ENCODE measurements at places on chromosomes 16 and 17. TPM values are rescaled to one million over a fixed set of nuclear protein-coding genes. Genes with fewer than 3 reads are reported as not detected.
A peak's percentile ranks its signal among the peaks of the same experiment; 100 is the strongest.

DNA sequence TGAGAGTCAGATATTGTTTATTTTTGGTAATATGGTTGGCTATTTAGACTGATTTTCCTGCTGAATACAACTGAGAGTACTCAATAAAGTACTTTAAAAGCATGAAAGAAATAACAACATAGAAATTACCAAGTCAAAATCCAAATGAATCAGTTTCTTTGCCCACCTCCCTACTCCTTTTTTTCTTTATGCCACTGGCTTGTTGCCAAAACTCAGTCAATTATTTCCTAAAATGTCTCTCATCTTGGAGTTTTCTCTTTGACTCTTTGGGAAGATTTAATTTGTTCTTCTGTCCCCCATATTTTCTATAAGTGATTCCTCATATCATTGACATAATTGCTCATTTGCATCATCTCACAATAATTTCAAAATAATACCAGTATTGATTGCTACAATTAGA lies 2.6 kb upstream of the OMG start:
- no peak for DNase-seq

DNA sequence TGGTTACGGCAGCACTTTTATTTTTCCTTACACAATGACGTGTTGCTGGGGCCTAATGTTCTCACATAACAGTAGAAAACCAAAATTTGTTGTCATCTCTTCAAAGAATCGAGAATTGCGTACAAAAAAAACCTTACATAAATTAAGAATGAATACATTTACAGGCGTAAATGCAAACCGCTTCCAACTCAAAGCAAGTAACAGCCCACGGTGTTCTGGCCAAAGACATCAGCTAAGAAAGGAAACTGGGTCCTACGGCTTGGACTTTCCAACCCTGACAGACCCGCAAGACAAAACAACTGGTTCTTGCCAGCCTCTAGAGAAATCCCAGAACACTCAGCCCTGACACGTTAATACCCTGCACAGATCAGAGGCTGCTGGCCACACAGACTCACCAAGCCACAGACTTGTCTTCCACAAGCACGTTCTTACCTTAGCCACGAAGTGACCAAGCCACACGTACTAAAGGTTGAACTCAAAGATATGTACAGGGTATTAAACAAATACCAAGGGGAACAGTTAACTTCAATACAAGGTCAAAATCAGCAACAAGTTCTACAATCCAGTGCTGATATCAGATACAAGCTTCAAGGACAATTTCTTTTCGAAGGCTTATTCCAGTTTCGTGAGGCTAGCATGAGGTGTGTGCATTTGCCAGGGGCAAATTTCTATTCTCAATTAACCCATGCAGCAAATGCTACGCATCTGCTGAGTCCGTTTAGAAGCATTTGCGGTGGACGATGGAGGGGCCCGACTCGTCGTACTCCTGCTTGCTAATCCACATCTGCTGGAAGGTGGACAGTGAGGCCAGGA lies 2.4 kb downstream of the ACTG1 start:
- peak; percentile 29 for DNase-seq

- DNase-seq = peak; percentile 30
These were observed 197.7 kb upstream of the CIBAR2 start for GRCh38 chr16:85309656-85310587.

- DNase-seq = no peak
These were observed 26.6 kb downstream of the AIPL1 start for GRCh38 chr17:6408276-6408675.

DNA sequence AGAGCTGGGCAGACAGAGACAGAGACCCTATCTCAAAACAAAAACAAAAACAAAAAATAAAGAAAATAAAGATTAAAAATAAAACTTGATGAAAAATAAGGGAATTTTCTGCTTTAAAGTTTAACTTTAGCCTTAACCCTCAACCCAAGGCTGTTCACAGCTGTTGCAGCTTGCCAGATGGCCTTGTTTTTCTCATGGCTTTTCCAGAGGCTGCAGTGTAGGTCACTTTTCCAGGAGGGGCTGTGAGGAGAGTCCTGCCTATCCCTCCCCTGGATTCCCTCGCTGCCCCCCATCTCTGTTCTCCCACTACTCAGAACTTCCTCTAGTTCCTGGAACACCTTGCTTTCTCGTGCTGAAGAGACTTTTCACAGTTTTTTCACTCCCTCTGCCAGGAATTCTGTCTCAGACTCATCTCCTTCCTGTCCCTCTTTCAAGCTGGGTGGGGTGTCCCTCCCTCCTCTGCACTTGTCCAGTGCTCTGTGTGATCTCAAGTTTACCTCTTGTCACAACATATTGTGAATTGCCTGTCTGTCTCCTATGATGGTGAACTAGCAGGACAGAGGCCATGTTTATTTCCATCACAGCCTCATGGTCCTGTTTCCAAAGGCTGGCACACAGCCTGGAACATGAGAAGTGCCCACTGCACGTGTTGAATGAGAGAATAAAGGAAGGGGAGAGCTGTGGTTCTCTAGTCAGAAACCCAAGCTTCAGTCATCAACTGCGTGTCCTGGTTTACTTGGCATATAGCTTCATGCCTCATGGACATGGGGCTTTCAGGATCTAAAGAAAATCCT lies 69.9 kb upstream of the MSI2 start:
- DNase-seq = no peak

DNA sequence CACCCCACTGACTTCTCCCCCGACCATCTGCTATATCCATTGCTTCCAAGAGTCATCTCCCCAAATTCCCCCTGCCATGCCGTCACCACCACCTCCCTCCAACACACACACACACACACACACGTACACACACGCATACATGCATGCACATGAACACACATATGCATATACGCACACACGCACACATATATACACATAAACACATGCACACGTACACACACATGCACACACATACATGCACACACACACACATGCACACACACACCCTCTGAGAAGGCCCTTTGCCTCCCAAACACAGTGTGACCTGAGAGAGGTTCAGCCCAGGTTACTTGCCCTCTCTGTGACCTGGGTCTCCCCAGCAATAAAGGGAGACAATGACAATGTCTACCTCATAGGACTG lies 95.1 kb downstream of the ZNF423 start:
- no peak for DNase-seq

The CTRB2 gene
- not detected for total RNA-seq

The HCFC1R1 gene
- 31.8 TPM for total RNA-seq

The MPP2 gene
- 1.8 TPM for total RNA-seq

The PLA2G10 gene
- not detected for total RNA-seq

All from activated CD4-positive, alpha-beta memory T cell treated with anti-CD3 and anti-CD28 coated beads for 36 hours (primary cell).